ENCODE measurements at places on chromosomes 3 and 15.

GRCh38 chr15:66253418-66254088 is at the start of gene MEGF11:
TSS of gene MEGF11 (minus strand) at chr15:66253750. CDS start at chr15:66128403, 125,347 bp downstream.
- DNase-seq: peak; percentile 12

DNA sequence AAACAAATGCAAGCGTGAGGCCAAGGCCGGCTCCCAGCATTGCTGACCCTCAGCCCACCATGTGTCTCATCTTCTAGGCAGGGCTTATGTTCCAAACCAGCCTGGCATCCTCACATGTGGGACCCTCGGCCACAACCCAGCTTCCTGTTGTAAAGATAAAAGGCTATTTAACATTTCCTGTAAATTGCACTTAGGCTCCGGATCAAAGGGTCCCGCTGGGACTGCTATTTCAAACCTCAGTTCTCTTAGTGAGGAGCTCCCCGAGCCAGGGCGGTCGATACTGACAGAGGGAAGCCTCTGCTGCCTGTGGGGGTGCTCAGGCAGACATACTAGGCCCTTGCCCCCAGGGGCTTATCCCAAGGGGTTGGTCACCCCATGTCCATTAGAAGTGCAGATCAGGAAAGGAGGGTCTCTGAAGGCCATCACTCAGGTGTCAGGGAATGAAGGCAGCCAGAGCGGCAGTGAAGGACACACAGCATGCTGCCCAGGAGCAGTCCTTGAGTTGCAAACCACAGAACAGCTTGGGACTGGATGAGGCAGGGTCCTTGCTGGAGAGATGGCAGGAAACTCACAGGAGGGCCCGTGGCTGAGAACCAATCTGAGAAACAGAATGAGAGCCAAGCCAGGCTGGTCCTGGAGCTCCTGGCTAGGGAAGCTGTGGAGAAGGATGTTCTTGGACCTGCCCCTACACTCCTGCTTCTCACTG is 239.9 kb downstream of the TLE3 start:
- DNase-seq: peak; percentile 5

DNA sequence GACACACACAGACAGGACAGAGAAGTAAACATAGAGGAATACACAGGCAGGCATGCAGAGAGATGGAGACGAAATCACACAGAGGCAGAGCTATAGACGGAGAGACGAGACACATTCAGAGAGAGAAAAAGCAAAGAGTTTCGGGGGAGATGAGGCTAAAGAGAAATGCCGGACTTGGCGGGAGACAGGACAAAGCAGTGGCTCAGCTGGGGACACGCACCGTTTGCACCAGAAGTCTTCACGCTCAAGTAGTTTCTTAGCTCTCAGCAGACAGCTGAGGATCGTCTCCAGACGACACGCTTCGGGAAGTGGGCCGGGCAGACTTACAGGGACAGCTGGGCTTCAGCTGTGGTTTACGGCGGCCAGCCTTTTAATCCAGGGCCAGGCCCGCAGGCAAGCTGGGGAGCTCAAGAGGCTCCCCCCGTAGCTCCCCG is 56.2 kb upstream of the DLG1 start:
- no peak for DNase-seq

GRCh38 chr3:139264375-139264774 is 79.4 kb upstream of the MRPS22 start:
- DNase-seq: no peak

- DNase-seq: no peak
Observed at GRCh38 chr3:124510290-124510689, 220.0 kb upstream of the UMPS start.

GRCh38 chr15:79595995-79596622 is 164.0 kb downstream of the MINAR1 start:
- DNase-seq: peak; percentile 80

DNA sequence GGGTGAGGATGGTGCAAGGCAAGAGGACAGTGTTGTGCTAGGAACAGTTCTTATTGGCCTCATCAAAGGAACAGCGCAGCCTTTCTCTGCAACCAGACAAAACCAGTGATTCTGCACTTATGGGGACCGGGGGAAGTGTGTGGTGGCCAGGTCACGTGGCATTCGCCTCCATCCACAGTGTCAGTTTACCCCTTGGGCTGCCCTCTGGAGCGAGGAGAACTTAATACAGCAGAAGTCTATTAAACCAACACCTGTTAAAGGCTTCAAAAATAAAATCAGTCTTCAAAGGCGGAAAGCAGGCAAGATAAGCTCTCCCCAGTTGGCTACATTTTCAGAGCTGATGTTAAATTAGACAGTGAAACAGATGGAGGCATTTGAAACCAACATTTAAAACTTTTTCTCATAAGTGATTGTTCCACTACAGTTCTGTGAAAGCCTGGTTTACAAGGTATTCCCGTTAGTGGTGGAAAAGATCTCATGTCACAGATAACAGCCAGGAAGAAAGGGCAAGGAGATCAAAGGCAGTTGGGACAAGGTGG is 75.2 kb downstream of the LRIG1 start:
- DNase-seq: no peak

GRCh38 chr3:190017521-190018288 is 103.0 kb downstream of the P3H2 start:
- DNase-seq: no peak

DNA sequence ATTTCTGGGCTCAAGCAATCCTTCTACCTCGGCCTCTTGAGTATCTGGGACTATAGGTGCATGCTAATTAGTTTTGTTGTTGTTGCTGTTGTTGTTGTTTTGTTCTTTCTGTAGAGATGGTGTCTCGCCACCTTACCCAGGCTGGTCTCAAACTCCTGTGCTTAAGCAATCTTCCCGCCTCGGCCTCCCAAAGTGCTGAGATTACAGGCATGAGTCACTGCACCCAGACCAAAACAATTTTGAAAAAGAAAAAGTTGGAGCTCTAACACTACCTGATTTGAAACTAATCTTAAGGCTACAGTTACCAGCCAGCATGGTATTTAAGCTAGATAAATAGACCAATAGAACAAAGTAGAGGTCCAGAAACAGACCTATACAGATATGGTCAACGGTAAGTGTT is 29.8 kb downstream of the KPNA1 start:
- no peak for DNase-seq

DNA sequence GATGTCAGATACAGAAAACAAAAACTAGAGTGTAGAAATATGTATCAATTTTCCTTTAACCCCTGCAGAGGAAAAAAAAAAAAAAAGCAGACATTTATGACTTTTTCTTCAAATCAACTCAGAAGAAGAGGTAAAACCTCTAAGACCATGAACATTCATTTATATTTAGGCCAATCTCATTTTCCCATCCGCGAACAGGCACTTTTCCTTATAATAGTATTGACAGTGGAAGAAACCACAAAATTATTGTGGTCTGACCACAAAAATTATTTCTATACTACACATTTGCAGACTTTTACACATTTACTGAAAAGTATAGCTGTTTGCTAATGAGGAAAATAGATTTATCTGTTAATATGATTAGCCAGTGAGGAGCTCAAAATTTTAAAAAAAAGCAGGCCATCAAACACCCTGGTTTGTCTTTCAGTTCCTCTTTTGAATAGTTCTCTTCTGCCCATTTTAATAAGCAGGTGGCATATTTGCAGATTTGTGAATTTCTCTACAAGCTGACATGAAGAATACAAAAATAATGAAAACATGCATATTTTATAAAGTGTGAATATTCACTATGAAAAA is 5.7 kb downstream of the OSBPL11 start:
- DNase-seq: no peak

DNA sequence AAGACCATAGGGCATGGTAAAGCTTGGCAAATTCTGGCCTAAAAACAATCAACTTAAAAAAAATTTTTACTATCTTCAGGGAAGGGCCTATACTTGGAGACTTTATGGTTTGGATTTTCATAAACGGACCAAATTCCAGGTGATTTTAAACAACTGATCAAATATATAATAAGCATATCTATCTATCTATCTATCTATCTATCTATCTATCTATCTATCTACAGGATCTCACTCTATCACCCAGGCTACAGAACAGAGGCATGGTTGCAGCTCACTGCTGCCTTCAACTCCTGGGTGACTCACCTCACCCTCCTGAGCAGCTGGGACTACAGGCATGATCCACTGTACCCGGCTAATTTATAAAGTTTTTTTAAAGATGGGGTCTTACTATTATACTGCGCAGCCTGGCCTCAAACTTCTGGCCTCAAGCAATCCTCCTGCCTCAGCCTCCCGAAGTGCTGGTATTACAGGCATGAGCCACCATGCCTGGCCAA is 6.7 kb downstream of the SPPL2A start:
- DNase-seq: no peak

GRCh38 chr15:72770673-72771328 is 12.8 kb downstream of the ADPGK start:
- no peak for DNase-seq

GRCh38 chr3:42780892-42781700 is 8.0 kb upstream of the CCDC13 start:
- DNase-seq: peak; percentile 36

DNA sequence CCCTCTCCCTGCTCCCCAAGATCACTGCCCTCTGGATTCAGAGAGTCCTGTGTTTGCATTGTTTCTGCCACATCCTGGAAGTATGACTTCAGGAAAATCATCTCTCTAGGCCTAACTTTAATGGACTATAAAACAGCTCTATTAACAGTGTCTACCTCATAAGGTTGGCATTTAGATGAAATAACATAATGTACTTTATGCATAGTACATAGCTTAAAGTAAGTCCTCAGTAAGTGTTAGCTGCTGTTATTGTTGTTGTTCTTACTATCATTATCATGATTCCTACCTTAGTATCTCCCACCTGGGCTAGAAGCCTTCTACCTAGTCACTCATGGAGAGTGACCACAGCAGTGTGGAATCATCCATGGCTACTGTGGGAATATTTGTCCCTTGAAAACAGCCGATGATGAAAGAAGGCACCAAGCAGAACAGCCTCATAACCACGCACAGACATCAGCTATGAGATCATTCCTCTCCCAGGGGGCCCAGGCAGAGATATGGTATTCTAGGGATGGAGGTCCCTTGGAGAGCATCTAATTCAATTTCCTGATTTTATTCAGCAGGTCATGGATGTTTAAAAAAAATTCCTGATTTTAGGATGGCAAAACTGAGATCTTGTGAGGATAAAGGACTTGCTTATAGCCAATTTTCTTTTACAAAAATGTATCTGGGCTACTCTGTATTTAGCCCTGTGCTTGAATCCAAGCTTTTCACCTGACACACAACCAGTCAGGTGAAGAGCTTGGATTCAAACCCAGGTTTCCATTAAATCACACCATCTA is 1.9 kb downstream of the FSD2 start:
- no peak for DNase-seq

- no peak for DNase-seq
Observed at GRCh38 chr3:188046561-188047211, 107.3 kb upstream of the LPP start.

- DNase-seq: no peak
Observed at GRCh38 chr15:85986741-85987140, 92.9 kb upstream of the AGBL1 start.

DNA sequence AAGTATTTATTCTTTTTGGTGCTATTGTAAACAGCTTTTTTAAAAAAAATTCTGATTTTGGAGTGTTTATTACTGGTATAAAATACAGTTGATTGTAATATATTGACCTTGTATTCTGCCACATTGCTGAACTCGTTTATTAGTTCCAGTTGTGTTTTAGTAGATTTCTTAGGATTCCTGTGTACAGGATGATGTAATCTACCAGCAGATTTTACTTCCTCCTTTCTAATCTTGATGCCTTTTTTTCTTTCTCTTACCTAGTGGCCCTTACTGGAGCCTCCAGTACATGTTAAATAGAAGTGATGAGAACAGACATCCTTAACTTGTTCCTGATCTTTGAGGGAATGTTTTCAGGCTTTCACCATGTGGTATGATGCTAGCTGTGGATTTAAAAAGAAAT is 70.4 kb upstream of the KY start:
- DNase-seq: no peak

DNA sequence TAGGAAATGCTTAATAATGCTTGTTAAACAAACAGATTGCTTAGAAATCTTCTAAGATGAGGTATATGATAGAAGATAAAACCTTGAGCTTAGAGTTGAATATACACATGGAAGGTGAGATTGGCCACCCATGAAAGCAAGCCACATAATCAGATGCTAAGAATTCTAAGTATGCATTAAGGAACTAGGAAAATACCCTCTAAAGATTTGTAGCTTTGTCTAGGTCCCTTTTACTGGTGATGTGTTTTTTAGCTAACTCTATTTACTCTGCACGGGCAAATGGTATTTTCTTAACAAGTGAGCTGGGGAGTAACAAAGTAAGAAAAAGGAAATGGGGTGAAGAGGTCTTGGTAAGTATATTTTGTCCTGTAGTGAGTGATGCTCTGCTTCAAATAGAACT is 310.3 kb downstream of the OXSM start:
- DNase-seq: no peak

DNA sequence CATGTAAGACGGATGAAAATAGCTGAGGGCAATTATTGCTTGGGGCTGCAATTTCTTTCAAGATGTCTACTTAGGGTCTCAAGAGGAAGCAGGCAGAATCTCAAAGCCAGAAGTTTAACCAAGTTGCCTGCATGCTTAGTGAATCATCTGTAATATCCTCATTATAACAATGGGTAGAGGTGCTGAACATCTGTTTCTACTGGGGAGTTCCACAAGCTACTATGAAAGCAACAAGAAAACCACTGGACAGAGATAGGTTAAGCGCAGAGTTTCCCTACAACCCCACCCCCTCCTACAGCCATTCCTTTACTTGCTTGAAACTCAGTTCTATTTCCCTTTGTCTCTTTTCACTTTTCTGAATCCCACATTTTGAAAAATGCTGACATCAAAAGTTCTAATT is 759.4 kb upstream of the GBE1 start:
- DNase-seq: no peak

- no peak for DNase-seq
Observed at GRCh38 chr3:59127071-59127470, 77.2 kb upstream of the CFAP20DC start.

DNA sequence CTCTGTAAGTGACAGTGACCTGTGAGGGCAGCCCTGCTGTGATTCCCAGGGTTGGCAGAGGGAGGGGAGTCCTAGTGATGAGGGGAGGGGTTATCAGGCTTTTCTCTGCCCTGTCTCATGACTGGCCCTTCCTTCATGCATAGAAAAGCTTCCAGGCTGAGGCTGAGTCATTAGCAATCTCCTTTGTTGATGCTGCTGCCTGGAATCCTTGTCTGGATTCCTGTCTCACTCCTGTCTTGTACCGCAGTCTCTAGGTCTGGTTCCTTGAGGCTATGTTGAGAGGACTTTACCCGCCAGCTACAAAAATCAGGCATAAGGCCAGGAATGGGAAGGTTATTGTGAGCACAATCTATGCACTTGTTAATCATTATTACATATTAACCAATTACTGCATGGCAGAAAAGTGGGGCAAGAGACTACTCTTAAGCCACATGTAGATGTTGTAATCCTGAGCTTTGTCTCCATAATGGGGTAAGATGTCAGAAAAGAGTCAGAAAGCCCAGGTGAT is 7.2 kb downstream of the KLHL6 start:
- DNase-seq: no peak

- DNase-seq: no peak
Observed at GRCh38 chr3:110929816-110930215, 141.8 kb upstream of the NECTIN3 start.

- no peak for DNase-seq
Observed at GRCh38 chr3:65019443-65020055, 331.7 kb upstream of the ADAMTS9 start.

GRCh38 chr15:51726302-51727073 is 11.0 kb downstream of the LYSMD2 start:
- no peak for DNase-seq
